ENCODE measurements at places on chromosomes 3 and 15. TPM values are rescaled to one million over a fixed set of nuclear protein-coding genes. Genes with fewer than 3 reads are reported as not detected.
A peak's percentile ranks its signal among the peaks of the same experiment; 100 is the strongest.

PLA2G4E gene
- polyA plus RNA-seq: not detected

ACAD11 gene
- 5.1 TPM for polyA plus RNA-seq

TMC3 gene
- 0.05 TPM for polyA plus RNA-seq

DAZL gene
- not detected for polyA plus RNA-seq

HDC gene
- polyA plus RNA-seq: not detected

IQCF5 gene
- not detected for polyA plus RNA-seq

NRG4 gene
- not detected for polyA plus RNA-seq

ITGA11 gene
- not detected for polyA plus RNA-seq

- no peak overlapping the region for H3K4me3 ChIP-seq
- H3K27ac ChIP-seq: no peak overlapping the region
- no peak for DNase-seq
- no peaks in the 10 kb centered on the region for H3K27me3 ChIP-seq
Measured at GRCh38 chr3:188200481-188200880, 46.5 kb downstream of the LPP start.

GRCh38 chr3:154764856-154765640, 315.1 kb upstream of the MME start:
- H3K4me1 ChIP-seq: no peaks in the 10 kb centered on the region
- H3K27ac ChIP-seq: no peak overlapping the region
- no peaks in the 10 kb centered on the region for H3K27me3 ChIP-seq
- DNase-seq: no peak
- H3K4me3 ChIP-seq: no peak overlapping the region

- H3K4me1 ChIP-seq: no peaks in the 10 kb centered on the region
- H3K36me3 ChIP-seq: no peaks in the 10 kb centered on the region
- no peaks in the 10 kb centered on the region for H3K27me3 ChIP-seq
Measured at GRCh38 chr3:61761694-61762430, 200.5 kb downstream of the PTPRG start.

GRCh38 chr3:153127788-153128187, 34.2 kb upstream of the RAP2B start:
- no peaks in the 10 kb centered on the region for H3K4me1 ChIP-seq
- no peaks in the 10 kb centered on the region for H3K27me3 ChIP-seq
- H3K27ac ChIP-seq: no peak overlapping the region
- H3K4me3 ChIP-seq: no peak overlapping the region

DNA sequence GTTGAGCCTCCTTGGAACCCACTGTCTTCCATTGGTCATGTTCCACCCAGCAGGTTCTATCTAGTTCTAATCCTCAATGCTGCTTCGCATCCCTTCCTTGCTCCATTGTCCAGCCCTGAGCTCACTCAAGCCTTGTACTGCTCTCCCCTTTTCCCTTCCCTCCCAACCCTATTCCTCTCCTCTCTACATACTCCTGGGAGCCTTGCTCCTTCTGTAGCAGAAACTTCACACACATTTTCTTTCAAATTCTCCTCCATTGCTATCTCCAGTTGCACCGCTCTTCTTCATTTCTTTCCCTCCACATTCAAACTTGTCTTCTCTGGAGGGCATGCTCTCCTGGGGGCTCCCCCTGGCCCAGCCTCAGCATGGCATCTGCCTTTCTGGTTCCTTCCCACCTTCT, 14.5 kb downstream of the NR1I2 start:
- no peaks in the 10 kb centered on the region for H3K4me1 ChIP-seq
- no peak overlapping the region for H3K4me3 ChIP-seq
- peaks cover 17% of the 10 kb centered on the region for H3K27me3 ChIP-seq
- H3K36me3 ChIP-seq: no peaks in the 10 kb centered on the region

DNA sequence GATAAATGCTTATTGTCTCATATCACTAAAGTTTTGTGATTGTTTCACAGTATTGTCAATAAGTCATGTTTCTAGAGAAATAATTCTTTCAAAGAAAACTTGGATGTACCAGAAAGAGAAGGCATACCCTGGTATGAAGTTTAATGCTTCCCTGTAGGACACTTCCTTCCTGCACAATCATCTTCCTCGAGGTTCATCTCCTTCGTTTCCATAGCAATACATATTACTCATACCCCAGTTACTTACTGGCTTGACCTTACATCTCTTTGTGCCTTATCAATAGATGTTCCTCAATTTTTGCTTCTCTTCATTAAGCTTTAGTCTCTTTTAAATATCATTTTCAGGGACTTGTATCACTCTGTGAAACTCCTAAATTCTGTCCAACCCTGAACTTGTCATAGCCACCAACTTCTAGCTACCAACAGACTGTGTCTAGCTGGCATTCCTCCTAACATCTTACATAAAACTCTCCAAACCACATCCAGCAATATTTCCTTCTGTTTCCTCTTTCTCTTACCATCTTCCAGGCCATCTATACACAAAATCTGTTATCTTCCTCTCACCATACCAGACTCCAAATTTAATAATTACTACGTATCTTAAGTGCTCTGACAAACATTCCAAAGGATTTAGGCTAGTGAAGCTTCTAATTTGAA, 134.3 kb downstream of the GADL1 start:
- no peaks in the 10 kb centered on the region for H3K4me1 ChIP-seq
- H3K36me3 ChIP-seq: no peaks in the 10 kb centered on the region

DNA sequence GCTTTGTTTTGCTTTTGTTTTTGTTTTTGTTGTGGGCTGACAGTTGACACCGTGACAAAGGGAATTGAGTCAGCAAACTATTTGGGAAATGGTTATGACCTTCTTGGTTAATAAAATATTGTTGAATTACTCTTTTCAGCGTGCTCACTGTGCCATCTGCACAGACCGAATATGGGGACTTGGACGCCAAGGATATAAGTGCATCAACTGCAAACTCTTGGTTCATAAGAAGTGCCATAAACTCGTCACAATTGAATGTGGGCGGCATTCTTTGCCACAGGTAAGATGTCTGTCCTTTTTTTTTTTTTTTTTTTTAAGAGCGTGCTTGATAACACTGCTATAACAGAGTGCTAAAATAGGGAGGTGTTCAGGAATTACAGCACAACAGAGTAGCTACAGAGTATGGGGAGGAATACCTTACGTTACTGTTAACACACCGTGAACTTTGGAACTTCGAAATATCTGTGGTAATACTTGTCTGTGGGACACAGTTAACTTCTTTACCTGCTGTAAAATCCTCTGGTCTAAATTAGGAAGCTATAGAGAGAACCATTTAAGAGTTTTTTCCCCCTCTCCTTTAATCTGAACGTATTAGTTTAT, 48.2 kb downstream of the PRKCI start:
- no peak for DNase-seq
- no peaks in the 10 kb centered on the region for H3K4me1 ChIP-seq
- H3K36me3 ChIP-seq: peaks cover 66% of the 10 kb centered on the region
- no peaks in the 10 kb centered on the region for H3K27me3 ChIP-seq
- no peak overlapping the region for H3K27ac ChIP-seq
- no peak overlapping the region for H3K4me3 ChIP-seq

GRCh38 chr3:72896996-72897757, 9.3 kb downstream of the GXYLT2 start:
- peaks cover 4% of the 10 kb centered on the region for H3K36me3 ChIP-seq
- peaks cover 6% of the 10 kb centered on the region for H3K27me3 ChIP-seq
- DNase-seq: no peak
- H3K4me3 ChIP-seq: no peak overlapping the region

DNA sequence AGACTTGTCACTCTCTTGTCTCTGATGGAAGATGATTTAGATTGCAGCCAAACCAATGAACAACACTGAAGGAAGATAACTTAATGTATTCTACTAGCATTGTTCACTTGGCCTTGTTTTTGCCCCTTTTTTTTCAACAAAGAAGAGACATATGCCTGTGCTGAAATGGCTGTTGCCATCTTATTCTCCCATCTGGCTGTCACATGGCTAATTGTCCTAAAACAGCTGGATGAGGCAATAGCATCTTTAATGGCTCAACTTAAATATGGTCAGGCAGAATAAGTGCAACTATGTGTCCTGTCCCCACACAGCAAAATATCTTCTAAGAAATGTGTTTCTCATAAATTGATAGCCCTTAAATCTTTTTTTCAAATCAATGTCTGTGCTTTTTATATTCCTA, 576.9 kb downstream of the TUSC7 start:
- no peak overlapping the region for H3K27ac ChIP-seq
- no peak overlapping the region for H3K4me3 ChIP-seq
- H3K27me3 ChIP-seq: no peaks in the 10 kb centered on the region
- H3K4me1 ChIP-seq: no peaks in the 10 kb centered on the region

GRCh38 chr3:7204848-7205156, 343.9 kb downstream of the GRM7 start:
- no peak for DNase-seq
- no peak overlapping the region for H3K4me3 ChIP-seq
- H3K27ac ChIP-seq: no peak overlapping the region
- H3K36me3 ChIP-seq: no peaks in the 10 kb centered on the region
- peaks cover 2% of the 10 kb centered on the region for H3K4me1 ChIP-seq

DNA sequence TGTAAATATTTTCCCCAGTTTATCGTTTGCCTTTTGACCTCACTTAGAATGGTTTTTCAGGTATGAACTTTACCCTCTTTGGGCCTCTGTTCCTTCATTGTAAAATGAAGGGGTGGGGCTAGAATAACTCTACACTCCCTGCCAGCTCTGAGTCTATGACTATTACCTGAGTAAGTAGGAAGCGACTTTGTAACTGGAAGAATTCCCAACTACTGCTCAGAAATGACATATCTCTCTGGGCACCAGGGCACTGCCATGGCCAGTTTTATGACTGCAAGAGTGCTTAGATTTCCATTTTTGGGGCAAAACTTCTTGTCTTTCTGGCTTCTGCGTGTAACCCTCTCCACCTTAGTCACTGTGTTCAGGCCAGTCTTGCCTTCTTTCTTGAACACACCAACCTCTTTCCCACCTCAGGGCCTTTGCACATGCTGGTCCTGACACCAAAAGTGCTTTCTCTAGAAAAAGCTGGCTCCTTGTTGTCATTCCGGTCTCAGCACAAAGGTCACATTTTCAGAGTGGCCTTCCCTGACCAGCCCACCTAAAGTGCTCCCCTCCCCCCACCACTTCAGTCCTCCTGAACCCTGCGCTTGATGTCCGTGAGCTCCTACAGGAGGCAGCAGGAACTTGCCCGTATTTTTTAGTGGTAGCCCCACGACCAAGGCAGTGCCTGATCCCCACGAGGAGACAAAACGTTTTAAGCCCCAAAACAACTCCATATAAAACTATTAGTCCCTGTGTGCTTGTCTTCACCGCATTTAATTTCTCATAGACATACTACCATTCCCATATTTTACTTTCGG, 25.6 kb downstream of the CDCP1 start:
- H3K4me1 ChIP-seq: peaks cover 18% of the 10 kb centered on the region
- peaks cover 3% of the 10 kb centered on the region for H3K27me3 ChIP-seq

DNA sequence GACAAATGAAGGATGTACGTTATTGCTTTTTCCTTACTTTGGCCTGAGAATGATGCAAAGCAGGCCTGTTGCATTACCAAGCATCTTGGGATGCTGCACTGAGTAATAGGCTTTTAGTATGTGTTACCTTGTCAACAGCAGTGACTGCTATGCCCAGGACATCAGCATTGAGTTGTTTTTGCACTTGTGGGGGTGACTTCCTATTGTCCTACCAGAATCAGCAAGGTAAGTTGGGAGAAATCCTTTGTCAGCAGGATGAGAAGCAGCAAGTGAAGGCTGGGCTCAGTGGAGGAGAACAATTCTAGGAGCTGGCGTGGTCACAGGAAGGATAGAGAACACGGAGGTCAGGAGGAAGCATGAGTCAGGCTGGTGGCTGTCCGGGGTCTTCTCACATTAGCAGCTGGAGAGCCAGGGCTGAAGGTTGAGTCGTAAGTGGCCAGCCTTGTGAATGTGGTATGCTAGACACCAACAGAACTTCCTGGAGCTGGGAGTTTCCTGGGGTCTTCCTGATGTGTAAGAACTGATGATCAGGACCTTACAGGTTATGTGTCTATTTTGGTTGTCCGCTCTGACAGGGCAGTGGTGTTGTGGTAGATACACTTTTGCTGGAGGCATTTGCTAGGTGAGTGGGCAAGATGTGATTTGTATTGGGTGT, 142.7 kb downstream of the FNDC3B start:
- H3K27me3 ChIP-seq: no peaks in the 10 kb centered on the region
- H3K4me1 ChIP-seq: peaks cover 22% of the 10 kb centered on the region
- no peaks in the 10 kb centered on the region for H3K36me3 ChIP-seq
- H3K4me3 ChIP-seq: no peak overlapping the region

GRCh38 chr3:71393093-71393492, 190.4 kb downstream of the FOXP1 start:
- H3K36me3 ChIP-seq: peaks cover 12% of the 10 kb centered on the region
- DNase-seq: no peak
- H3K4me3 ChIP-seq: peak overlapping the region; percentile 4
- peak overlapping the region; percentile 85 for H3K27ac ChIP-seq

GRCh38 chr15:82272154-82272553, 9.5 kb downstream of the SAXO2 start:
- H3K27me3 ChIP-seq: peaks cover 7% of the 10 kb centered on the region
- DNase-seq: no peak
- peaks cover 7% of the 10 kb centered on the region for H3K36me3 ChIP-seq

DNA sequence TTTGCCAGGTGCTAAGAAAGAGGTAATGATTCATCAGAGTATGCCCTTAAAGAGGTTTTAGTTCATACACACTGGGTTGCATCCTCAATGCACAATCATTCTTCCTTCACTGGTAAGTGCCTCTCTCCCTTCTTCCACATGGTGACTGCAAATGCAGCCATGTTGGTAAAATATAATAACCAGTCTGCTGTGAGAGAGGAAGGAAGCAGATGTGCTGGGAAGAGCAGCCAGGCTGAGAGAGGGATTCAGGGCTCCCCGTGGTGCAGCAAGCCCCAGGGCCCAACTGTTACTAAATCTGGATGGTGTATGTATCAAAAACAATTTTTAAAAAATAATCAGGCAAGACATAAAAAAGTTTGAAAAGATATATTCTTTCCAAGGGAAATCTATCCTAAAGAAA, 498.1 kb downstream of the MAGI1 start:
- no peak for DNase-seq
- H3K27me3 ChIP-seq: peaks cover 4% of the 10 kb centered on the region
- H3K36me3 ChIP-seq: no peaks in the 10 kb centered on the region
- H3K27ac ChIP-seq: no peak overlapping the region

- H3K36me3 ChIP-seq: no peaks in the 10 kb centered on the region
- H3K27me3 ChIP-seq: peaks cover 3% of the 10 kb centered on the region
- no peak for DNase-seq
Measured at GRCh38 chr15:100328796-100329195, 13.0 kb downstream of the ADAMTS17 start.

DNA sequence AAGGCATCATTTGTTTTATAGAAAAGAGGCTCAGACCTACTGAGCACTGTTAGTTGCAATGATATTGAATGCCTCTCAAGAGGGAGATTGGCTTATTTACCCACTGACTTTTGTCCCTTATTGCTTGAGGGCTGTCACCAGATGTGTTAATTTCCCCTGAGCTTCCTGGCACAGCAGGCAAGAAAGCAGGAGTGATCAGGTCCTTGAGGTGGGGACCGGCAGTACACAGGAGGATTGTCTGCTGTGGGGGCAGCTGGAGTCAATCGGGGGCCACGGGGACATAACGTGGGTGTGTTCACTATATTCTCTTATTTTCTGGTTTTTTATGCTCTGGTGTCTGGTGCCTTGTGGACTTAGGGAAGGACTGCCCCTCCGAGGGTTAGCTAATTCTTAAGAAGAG, 44.6 kb downstream of the GASK1A start:
- peak overlapping the region; percentile 84 for H3K4me3 ChIP-seq
- peak overlapping the region; percentile 95 for H3K27ac ChIP-seq
- DNase-seq: no peak

- no peak for DNase-seq
- no peaks in the 10 kb centered on the region for H3K27me3 ChIP-seq
- H3K4me1 ChIP-seq: peaks cover 2% of the 10 kb centered on the region
- no peak overlapping the region for H3K4me3 ChIP-seq
- no peak overlapping the region for H3K27ac ChIP-seq
Measured at GRCh38 chr15:89967881-89968280, 33.2 kb upstream of the ZNF710 start.

- no peaks in the 10 kb centered on the region for H3K27me3 ChIP-seq
- DNase-seq: no peak
- no peak overlapping the region for H3K4me3 ChIP-seq
- peak overlapping the region; percentile 35 for H3K27ac ChIP-seq
- peaks cover 5% of the 10 kb centered on the region for H3K36me3 ChIP-seq
Measured at GRCh38 chr3:71504250-71505036, 79.1 kb downstream of the FOXP1 start.

Data from naive thymus-derived CD8-positive, alpha-beta T cell (primary cell).